ENCODE measurements at places on chromosomes 13 and 19.
A peak's percentile ranks its signal among the peaks of the same experiment; 100 is the strongest.

DNA sequence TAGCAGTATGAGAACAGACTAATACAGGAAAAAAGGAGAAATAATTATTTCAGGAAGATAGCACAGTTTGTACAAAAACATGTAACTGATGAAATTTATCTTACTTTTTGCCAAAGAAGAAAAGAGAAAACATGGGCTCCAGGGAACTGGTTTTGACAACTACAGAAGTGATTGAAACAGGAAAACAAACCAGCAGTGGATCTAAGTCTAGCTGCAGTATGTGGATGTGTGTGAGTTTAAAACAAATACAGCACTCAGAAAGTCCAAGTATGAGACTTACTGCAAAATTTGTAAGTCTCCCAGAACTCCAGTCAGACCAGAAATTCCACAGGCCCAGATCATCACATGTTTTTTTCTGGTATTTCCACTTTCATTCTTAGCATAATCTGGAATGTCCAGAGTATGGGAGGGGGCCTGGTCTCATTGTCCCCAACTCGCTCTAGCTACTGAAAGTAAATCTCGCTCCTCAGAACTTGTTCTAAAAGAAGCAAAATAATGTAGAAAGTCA lies 259.5 kb downstream of the NHLRC3 start:
- no peak for DNase-seq

GRCh38 chr19:5194641-5195040 lies 146.0 kb downstream of the PTPRS start:
- DNase-seq = no peak

DNA sequence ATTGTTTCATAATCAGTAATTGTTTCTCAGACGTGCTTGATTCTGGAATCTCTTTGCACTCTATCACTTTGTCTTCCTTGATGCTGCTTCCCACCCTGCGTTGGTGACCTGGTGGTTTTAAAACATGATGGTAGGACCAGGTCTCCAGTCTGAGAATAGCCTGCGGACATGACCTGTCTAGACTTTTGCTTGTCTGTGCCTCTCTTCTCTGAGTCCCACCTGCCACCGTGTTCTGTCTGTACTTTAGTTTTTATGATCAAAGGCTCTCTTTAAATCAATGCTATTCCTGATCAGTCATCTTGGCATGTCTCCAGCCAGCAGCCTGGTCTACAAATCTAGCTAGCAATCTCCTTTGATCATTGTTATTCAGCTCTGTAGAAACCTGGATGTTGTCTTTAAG lies 933.9 kb downstream of the DIAPH3 start:
- DNase-seq = no peak

- DNase-seq = no peak
These were observed 223.7 kb downstream of the TBC1D4 start for GRCh38 chr13:75258159-75258782.

DNA sequence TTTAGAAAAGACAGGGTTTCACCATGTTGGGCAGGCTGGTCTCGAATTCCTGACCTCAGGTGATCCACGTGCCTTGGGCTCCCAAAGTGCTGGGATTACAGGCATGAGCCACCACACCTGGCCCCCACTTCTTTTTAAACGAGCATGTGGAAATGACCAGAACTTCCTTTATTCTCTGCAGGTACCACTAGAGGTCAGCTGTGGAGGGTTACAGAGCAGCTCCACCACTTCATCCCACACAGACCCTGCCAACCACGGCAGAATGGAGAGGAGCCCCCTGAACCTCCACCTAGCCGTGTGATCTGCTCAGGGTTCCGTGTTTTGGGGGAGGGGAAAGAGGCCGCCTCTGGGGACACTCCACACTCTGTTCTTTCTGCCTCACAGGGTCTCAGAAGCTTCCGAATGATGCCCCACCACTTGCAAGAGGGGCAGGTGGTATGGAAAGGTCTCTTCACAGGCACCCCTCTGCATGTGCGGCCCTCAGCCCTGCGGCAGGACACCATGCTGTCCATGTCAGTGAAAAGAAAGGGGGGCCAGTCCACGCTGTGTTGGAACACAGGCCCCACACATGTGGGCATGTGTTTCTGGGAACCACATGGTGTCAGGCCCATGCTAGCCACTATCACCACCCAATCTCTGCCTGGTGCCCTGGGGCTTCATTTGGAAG lies 465.0 kb downstream of the TSHZ3 start:
- no peak for DNase-seq

- DNase-seq = no peak
These were observed 146.5 kb upstream of the ARGLU1 start for GRCh38 chr13:106714271-106714982.

GRCh38 chr13:110308656-110309359 lies 1.7 kb downstream of the COL4A2 start:
- DNase-seq = no peak

DNA sequence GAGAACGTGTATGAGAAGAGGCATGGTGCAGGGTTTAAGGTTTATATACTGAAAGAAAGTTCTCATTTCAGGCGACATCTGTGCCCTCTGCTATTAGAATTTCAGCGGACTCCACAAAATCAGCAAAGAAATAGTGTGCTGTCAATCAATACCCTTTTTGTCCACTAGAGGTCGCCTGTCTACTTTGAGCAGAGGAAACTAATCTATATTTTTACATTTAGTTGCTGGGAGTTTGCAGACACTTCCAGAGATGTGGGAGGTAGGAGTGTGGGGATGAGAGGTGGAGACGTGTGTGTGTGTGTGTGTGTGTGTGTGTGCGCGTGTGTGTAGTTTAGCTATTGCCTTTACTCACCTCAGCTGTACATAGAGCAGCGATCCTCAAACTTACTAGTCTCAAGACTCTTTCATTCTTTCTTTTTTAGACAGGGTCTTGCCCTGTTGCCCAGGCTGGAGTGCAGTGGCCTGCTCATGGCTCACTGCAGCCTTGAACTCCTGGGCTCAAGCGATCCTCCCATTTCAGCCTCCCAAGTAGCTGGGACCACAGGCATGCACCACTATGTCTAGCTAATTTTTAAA lies 9.7 kb downstream of the INAFM1 start:
- no peak for DNase-seq

DNA sequence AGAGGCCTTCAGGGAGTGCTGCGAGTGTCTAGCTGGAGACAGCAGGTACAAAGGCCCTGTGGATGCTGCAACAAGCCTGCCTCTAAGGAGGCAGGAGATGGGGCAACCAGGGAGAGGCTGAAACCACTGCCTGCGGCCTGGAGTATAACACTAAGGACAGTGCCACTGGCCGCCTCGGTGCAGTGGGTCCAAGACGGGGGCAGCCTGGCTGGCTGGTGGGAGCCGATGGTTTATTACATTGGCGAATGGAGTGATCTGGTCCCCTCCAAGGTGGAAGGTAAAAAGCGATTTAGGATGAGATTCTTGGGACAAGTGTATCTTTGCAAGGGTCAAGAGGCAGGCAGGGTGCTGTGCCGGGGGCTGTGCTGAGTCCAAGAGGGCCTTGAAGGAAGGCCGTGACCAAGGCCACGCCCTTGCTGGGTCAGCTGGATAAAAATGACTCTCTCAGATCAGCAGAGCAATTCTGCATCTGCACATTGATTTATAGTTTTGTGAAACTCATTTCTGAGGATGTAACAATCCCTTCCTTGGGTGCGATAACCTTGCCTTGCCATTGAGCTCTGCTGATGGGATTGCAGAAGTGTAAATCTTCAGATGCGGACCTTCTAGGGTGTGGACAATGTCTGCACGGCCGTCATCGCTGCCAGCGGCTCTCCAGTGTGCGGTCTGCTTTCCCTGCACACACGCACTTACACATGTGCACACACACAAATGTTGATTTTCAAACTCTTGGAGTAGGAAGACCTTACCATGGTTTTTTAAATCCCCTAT lies 6.0 kb downstream of the TMEM255B start:
- no peak for DNase-seq

- DNase-seq = no peak
These were observed 19.0 kb downstream of the TEX101 start for GRCh38 chr19:43433689-43434088.

GRCh38 chr13:30141775-30142485 lies 165.4 kb downstream of the KATNAL1 start:
- DNase-seq = no peak

GRCh38 chr19:30498707-30499106 lies 126.5 kb downstream of the ZNF536 start:
- no peak for DNase-seq

DNA sequence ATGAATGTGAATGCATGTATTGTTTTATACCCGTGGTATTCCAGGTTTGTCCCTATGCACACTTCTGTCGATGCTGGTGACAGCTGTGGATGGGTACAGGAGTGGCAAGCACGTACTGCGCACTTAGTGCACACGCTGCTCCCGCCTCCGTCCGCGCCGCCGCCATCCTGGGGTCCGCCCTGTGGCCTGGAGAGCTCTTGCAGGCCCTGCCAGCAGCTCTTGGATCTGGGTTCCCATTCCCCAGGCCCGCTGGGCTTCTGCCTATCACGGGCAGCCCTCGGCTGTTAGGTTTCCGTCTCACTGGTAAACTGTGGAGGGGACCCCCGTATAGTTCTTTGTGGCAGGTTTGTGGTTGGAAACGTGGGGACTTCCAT lies 4.0 kb downstream of the GNA11 start:
- no peak for DNase-seq

DNA sequence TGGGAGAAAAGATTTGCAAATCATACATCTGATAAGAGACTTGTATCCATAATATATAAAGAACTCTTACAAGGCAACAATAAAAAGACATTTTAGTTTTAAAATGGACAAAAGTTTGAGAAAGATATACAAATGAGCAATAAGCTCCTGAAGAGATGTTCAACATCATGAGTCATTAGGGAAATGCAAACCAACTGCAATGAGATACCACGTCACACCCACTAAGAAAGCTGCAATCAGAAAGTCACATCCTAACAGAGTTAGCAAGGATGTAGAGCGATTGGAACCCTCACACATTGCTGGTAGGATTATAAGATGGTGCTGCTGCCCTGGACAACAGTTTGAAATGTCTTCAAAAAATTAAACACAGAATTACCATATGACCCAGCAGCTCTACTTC lies 50.3 kb downstream of the GSX1 start:
- no peak for DNase-seq

DNA sequence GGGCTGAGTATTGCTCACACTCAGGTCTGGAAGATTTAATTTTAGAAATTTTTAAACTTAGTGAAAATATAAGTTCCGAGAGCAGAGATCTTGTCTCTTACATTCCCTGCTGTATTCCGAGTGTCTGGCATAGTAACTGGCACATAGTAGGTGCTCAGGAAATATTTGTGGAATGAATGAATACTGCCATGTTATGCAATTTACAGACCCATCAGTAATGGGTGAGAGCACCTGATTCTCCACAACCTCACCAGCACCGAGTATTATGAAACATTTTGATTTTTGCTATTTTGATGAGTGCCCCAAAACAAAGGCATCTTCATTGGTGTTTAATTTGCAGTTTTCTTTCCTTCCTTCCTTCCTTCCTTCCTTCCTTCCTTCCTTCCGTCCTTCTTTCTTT lies 15.8 kb upstream of the CLASRP start:
- DNase-seq = no peak

GRCh38 chr13:42409075-42409474 lies 137.1 kb downstream of the AKAP11 start:
- DNase-seq = no peak

- no peak for DNase-seq
These were observed 423.1 kb downstream of the FGF14 start for GRCh38 chr13:101978552-101979315.

DNA sequence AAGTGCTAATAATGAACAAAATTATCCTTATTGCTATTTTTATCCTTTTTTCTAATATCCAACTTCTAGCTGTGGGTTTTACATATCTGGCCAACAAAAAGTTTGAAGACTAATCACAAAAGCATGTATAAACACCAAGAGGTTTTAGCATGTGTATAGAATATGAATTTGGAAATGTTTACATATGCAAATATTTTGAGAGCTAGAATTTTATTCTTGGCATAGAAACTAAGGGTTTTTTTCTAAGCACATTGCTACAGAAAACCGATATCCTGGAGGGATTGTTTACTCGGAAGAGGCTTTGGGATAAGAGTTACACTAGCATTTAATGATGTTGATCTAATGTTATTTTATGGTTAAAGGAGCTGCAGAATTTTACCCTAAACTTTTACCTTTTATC lies 392.1 kb downstream of the EFNB2 start:
- DNase-seq = no peak

GRCh38 chr13:98842858-98843481 lies 90.5 kb upstream of the SLC15A1 start:
- DNase-seq = peak; percentile 58

DNA sequence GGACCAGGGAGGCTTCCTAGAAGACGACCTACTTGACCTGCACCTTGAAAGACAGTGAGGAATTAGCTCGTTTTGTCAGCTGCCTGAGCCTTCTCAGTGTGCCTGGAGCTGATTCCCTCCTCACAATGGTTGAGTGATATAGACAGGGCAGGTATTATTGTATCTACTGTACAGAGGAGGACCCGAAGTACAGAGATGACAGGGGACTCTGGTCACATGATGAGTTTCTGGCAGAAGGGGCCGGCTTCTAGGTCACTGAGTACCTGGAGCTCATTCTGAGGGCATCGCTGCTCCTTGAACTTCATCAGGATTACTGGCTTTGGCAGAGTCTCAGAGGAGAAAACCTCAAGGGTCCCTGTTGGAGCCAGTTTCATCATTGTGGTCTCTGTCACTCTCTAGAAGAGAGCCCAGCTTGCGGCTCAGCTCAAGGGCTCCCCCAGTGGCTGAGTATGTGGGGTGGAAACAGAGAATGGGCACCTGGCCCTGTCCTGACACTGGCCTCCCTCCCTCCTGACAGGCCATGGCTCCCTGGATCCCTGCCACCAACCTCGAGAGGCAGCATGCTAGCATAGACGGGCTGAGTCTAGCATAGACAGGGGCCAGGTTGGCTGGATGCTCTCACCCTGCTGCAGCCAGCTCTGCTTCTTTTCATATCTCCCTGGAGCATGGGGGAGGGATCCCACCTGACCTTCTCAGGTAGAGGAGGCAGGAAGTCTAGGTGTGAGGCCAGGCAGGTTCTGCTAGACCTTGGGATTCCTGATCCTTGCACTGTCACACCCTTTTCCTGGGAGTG lies 38.7 kb downstream of the NFIX start:
- no peak for DNase-seq

DNA sequence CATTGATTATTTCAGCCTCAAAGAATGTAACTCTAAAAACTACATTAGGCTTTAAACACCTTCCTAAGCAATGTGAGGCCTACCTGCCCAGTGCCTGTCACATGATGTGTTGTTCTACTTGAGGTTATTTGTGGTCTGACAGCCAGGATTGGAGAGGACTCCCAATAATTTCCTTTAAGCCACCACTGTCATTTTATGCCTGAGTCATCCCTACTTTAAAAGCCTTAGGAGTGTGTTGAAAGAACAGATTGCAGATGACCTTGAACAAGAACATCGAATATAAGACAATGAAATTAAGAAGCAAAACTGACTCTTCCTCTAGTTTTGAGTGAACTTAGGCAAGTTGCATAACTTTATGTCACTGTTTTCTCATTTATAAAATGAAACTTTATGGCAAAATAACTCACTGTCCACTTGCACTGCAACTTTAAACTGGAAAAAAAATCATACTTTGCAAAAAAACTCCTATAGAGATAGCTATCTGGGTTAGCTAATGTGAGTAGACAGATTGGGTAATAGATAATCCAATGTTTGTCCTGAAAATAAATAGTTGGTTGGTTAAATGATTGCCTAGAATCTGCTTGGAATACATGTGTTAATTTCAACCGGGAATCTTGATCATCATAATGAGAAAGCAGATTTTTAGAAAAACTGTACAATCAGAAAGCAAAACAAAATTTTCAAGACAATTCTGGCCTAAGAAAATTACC lies 361.2 kb downstream of the SUCLA2 start:
- DNase-seq = no peak
